Caudate nucleus (tissue), 63 donors: ENCODE measurements at places on chromosomes 12 and 14.

DNA sequence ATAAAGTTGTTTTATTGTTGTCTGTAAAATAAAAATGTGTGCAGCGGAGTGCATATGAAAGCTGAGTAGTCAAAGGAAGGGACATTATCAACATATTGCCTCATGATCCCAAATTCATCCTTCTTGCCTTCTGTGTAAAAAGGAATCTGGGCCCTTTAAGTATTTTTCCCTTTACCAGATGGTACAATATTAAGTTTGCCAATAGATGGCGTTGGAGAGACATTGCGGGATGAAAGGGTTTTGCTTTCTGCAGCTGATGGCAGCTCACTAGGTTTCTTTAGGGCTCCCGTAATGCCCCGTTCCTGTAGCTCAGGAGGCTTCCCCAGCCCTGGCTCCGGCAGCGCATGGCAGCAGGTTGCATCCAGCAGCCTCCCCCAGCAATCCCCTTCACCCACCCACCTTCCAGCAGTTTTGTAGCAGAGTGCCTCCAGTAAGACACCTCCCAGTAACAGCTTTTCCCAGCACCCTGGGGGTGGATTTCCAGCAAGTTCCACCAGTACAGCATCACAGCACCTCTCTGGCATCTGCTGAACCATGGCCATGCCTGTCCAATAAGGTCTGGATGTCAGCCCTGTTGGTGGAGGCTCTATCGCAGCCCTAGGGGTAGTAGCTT, 354.4 kb downstream of the MED13L start:
- no peak for DNase-seq

- no peak for DNase-seq
Observed at GRCh38 chr14:96363751-96364336, 518 bp downstream of the GSKIP start.

GRCh38 chr12:27462151-27462694, 15.7 kb downstream of the SMCO2 start:
- DNase-seq = no peak

GRCh38 chr12:68364328-68364727, 32.2 kb upstream of the MDM1 start:
- no peak for DNase-seq

DNA sequence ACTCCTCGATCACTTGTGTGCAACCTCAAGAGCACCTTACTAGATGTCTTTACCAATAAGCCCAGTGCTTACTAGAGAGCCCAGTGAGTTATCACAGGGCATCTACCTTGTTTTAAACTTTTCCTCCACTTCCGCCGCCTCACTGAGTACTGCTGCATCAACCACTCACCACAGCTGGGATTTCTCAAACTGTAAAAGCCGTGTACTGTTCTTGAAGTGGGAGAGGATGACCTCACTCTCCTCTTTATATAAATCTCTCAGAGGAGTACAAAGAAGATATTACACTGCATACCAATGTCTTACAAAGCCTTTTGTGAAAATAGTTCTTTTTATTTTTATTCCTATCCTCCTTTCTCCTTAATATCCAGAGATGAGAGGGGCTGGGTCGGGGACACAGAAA, 94.1 kb downstream of the PLCZ1 start:
- no peak for DNase-seq

GRCh38 chr12:57887631-57888408, 41.3 kb upstream of the CTDSP2 start:
- no peak for DNase-seq

GRCh38 chr14:64388533-64389285, 556 bp downstream of the MTHFD1 start:
- no peak for DNase-seq
